Stimulated activated CD8-positive, alpha-beta memory T cell treated with anti-CD3 and anti-CD28 coated beads, Interleukin-7, amount 100 ng/mL, for 4 hours (primary cell): ENCODE measurements at places on chromosomes 7 and 10.

DNA sequence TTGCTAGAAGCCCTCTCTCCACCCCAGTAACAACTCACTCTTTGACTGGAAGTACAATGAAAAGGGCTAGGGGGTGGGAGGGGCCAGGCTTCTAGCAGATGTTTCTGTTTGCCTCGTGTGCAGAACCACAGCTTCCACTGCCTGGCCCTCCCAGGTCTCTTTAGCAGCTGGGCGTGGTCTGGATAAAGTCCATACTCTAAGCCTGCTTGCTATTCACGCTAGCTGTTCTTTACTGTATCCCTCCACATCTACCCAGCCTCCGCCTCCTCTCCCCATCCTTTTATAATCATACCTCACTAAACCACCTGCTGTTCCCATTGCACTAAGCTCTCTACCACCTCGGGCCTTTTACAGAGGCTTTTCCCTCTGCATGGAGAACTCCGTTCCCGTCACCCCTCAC, 288.8 kb downstream of the CAMK1D start:
- no peak for DNase-seq

DNA sequence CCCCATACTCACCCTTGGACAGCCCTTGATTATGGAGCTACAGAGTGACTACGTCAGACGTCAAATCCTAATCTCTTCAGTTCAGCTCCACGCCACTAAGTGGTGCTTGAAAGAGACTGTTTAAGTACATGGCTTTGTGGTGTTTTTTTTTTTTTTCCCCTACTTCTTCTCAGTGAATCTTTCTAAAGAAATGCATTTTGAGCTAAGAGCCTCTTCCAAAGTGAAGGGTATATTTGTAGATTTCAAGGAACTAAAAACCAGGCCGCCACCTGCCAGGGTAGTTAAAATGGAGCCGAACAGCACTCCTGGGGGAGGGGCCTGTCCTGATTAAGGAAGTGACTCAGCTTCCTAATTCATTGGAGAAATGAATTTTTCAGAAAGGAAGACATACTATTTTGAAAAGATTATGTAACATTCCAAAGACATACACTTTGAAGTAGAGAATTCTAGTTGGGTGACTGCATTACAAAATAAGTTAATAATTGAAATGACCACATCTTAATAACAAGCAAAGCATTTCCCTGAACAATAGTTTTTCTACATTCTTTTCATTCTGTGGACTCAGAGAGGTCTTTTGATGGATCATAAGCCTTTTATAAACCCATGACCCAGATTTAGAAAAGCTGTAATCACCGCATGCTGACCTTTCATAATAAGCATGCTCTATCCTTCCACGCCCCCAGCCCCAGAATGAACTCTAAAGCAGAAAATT, 20.6 kb upstream of the VPS41 start:
- DNase-seq, result no peak

- DNase-seq, result no peak
These were observed 72.5 kb upstream of the IGFBP3 start for GRCh38 chr7:45993621-45994020.

DNA sequence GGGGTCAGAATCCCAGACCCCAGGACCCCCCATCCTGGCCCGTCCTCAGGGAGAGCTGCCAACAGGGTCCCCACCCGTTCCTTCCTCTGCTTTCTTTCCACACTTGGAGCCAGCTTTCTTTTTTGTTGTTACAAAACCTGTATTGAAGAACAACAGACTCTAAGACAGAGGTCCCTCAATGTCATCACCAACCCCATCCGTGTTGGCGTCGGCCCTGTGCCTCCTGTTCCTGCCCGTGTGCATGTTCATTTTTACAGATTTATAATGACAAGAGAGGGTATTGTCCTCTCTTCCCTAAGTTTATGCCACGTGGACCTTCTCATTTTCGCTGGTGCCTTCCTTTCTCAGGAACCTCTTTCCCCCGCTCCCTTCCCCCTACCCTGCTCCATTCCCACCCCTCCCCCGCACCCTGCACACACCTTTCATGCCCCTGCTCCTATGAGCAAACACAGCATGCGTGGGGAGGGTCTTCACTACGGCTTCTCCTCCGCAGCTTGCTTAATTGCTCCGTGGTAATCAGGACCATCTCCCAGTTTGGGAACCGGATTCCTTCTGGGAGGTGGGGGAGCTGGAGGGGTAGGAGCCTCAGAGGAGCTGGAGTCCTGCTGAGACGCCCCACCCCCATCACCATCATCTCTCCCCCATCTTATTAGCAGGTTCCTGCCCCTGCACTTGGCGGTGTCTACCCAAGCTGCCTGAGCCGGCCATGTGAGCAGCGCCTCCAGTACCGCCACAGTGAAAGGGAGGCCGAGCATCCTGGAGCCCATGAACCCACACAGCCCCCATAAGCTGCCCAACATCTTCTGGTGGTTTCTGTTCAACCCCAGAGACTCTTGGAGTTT, 88.0 kb upstream of the INSIG1 start:
- DNase-seq, result no peak

DNA sequence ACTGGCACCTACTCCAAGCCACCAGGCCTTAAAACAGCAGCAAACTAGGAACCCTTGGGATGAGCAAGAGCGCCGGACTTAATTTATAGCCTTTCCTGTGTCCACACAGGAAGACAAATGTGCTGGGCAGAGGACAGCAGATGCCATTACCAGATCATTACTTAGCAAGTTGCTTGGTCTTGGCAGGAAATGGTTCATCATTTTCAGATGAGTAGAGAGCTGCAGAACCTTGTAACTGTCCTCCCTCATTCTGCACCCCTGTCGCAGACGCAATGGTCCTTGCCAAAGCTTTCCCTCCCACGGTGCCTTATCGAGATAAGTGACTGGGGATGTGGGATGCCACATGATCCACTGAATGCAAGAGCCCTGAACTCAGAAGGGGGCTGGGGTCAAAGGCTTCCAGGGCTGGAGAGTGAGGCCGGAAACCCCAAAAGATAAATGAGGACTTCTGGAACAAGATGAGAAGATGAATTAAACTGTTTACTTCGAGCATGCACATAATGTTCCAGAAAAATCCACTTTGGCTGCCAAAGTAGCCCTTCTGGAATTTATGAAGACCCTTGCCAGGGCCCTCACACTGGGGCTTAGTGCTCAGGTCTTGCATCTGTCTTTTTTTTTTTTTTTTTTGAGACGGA, 145.6 kb upstream of the ZNF32 start:
- DNase-seq, result no peak

GRCh38 chr7:1934017-1934416, 263.9 kb downstream of the ELFN1 start:
- no peak for DNase-seq

DNA sequence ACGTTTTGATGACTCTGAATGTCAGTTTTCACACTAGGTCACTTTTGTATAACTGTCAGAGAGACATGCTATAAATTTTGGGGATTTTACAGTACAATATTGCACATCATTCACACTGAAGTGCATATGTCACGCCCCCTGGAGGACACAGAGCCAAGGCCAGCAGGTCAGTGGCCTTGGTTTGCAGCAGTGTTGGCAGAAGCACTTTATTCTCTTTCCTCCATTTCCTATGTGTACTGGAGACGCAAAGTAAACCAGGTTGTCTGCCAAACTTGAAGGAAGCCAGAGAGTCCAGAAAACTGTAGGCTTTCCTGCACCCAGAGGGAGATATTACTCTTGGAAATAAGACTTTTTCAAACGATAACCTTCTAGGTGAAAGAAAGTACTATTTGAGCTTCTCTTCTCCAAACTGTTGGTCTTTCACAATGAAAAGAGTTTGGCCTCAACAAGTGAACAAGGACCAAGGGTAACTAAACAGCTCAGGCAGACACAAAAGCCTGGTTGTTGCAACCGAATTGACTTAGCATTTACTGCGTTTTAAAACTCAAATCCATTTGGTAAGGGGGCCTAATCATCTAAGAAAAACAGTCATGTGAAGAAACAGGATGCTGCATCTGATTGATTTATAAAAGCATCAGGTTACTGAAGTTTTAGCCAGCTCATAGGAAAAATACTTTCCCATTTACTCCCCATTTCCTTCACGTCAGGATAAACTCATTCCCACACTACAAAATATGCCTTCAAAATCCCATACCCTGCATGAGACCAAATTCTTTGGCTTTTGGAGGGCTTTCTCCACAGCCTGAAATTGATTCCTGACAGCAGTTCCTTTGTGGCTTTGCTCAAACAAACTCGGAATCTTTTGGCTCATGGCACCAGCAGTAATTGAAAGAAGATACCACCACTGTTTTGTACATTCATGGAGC, 83.0 kb upstream of the SEC61G start:
- no peak for DNase-seq

- no peak for DNase-seq
These were observed 17.3 kb downstream of the MGAM start for GRCh38 chr7:142012825-142013511.

DNA sequence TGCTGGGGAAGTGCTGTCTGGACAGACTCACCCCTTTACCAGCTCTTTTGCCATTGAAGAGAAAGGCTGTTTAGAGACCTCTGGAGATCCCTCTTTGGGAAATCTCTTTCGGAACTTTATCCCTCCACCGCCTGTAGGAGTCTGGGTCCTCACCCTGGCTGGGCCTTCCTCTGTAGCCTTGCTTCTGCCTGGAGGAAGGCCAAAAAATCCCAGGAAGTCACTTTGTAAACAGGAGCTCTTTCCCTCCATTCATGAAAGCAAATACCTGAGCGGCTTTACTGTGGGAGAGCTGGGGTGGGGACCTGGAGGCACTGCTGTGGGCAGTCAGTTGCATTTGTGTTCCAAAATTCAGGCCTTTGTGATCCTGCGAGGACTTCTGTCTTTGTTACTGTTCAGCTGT, 126.2 kb downstream of the KLF6 start:
- DNase-seq, result no peak

DNA sequence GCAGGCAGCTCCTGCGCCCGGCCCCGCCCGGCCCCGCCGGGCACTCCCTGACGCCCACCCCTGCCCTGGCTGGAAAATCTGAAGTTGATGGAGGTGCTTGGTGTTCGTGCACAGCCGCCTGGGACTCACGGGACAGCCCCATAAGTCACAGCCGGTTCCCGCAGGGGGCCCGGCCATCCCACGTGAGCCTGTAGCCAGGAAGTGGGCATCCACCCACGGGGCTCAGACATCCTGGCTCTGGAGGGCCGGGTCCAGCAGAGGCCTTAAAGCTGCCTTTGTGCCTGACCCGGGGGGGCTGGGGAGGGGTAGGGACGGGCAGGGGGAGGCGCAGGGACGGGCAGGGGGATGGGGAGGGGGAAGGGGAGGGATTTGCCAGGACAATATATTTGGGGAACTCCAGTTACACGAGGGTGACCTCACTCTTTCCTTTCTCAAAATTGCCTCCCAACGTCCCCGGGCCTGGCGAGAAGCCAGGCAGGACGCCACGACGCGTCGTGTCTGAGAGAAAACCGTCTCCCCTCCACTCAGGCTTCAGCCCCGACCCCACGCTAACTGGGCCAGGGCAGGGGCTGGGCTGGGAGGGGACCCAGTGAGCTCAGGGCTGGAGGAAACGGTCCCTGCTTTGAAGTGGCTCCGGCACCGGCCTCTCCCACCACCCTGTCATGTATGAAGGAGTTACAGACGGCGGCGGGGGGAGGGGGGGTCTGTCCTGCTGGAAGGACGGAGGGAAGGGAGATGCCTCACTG, 82.1 kb upstream of the PDGFA start:
- peak; percentile 92 for DNase-seq

DNA sequence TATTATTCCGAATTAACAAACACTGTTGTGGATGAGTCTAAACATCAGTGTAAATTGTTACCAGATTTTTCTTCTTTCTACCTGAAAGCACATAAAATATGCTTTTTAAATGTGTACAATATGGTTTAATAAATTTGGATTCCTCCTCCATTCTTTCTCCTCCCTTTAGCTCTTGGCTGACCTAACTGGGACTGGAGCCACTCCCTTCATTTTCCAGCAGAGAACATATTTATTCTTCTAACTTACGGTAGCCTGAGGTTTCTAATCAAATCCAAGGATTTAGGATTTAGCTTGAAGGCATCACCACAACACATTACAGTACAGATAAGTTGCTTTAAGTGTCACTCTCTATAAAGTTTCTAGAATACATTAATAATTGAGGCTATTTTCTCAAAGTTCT, 88.2 kb upstream of the SEMA3C start:
- no peak for DNase-seq

- DNase-seq, result no peak
These were observed 137.7 kb downstream of the WNT2 start for GRCh38 chr7:117185124-117185523.

DNA sequence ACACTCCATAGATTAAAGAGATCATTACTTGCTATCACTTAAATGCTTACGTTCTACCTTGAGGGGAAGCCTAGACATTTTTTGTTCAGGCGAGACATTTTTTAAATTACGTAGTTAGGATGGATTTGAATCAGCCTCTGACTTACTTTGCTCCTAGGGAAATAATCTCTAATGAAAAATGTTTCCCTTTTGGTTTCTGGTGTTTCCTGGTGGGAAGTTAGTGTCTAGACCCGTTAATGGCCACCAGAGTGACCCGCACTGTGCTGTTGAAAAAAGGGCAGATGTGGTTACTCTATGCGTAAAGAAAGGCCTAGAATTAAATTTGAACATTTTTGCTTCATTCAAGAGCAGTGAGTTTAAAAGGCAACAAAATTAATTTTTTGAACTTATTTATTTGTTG, 3.8 kb downstream of the ZNF365 start:
- DNase-seq, result no peak

GRCh38 chr7:2934211-2934731, 90.2 kb upstream of the GNA12 start:
- DNase-seq, result peak; percentile 15

DNA sequence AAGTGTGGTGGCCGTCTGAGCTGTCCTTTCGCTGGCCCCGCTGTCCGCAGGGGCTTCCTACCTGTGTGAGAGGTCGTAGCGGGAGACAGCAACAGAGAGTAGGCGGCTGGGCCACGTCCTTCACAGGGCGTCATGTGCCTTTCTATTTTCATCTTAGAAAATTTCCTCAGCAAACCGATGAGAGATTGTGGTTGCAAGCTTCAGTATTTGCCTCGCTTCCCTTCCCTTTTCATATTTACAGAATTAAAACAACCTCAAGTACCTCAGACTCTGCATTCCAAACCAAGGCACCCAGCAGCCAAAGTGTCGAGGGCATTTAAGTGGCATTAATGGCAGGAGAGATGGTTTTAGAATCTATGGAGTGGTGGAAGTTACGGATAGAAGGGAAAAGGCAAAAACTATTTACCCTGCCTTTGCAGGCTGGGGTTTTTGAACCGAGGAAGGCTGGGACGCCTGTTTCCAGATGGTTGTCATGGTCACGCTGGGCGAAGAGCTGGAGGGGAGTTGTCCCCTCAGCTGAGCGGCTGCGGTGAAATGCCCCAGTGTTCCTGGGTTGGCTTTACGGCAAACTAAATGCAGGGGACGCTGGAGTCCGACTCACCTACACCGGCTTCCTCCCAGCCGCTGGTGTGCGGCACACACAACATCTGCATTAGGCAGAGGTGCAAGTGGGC, 41.9 kb downstream of the WIPI2 start:
- DNase-seq, result no peak

- no peak for DNase-seq
These were observed 7.2 kb downstream of the RNF133 start for GRCh38 chr7:122691569-122692235.

DNA sequence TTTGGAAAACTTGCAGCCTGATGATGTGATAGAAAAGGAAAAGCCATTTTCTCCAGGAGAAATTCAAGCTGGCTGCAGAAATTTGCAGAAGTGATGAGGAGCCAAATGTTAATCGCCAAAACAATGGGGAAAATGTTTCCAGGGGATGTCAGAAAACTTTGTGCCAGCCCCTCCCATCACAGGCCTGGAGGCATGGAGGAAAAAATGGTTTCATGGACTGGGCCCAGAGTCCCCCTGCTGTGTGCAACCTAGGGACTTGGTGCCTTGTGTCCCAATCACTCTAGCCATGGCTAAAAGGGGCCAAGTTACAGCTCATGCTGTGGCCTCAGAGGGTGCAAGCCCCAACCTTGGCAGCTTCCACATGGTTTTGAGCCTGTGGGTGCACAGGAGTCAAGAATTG, 41.0 kb downstream of the ADD3 start:
- DNase-seq, result no peak

GRCh38 chr10:119098576-119098975, 5.3 kb upstream of the DENND10 start:
- no peak for DNase-seq
